T-helper 1 cell (primary cell): ENCODE measurements at places on chromosomes 6 and 20.

GRCh38 chr20:36827541-36828279 lies 48.2 kb upstream of the TLDC2 start:
- DNase-seq: no peak

- DNase-seq: no peak
These were observed 40.6 kb downstream of the HECA start for GRCh38 chr6:139175389-139175948.

GRCh38 chr6:71444222-71444621 lies 155.6 kb downstream of the OGFRL1 start:
- DNase-seq: no peak

- no peak for DNase-seq
These were observed 74.0 kb downstream of the PPP1R3G start for GRCh38 chr6:5159162-5159561.

DNA sequence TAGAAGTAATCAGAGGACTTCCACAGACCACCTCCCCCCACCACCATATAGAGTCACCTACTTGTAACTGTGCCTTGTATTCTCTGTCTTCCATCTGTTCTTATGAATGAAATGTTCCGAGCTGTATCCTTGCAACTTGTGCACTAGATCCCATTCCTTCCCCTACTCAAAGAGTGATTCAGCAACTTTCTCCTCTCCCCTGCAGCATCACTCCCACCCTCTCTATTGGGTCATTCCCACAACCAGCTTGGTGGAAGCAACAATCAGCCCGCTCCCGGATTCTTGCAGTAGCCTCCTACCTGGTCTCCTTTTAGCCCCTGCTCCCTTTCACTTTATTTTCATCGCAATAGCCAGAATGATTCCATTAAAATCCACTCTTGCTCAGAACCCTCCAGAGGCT lies 34.9 kb upstream of the REV3L start:
- DNase-seq: no peak
